GF-D8 (cell line): ENCODE measurements at places on chromosomes 3 and 15.

- no peak for DNase-seq
These were observed 101.1 kb upstream of the CCNL1 start for GRCh38 chr3:157261000-157261399.

GRCh38 chr3:43015572-43015971, 36.5 kb downstream of the GASK1A start:
- no peak for DNase-seq

- no peak for DNase-seq
These were observed 7.8 kb downstream of the SETMAR start for GRCh38 chr3:4310971-4311370.

DNA sequence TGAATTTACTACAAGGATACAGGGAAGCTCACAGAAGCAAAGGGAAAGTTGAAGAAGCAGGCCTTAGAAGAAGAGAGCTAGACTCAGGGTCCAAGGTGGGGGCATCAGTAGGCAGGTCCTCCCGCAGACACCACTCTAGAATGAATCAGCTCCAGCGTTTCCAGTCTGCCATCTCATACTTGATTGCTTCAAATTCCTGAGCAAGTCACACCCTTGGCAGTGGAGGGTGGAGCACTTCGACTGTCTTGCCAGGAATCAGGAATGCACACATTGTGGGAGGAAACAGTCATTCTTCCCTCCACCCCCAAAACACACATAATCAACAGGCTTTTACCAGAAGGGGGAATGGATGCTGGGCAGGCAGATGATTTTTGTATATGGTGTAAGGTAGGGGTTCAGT, 78.5 kb downstream of the CHCHD6 start:
- DNase-seq = no peak

DNA sequence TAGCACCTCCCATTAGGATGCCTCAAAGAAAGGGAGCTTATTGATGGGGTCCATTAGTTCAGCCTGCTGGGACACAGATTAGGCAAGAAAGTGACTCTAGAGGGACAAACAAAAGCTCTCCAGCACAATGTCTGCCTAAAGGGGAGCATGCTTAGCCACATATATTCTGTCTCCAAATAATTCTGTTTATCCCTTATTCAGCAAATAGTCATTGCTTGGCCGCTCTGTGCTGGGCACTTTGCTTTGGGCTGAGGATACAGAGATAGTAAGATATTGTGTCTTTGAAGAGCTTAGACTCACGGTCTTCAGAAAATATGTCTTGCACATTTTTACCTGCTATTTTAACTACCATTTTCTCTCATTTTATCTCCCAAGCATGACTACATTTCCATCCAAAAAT, 159.8 kb downstream of the SYNPR start:
- no peak for DNase-seq

- DNase-seq = no peak
These were observed 71.0 kb upstream of the MDFIC2 start for GRCh38 chr3:70383360-70383831.

DNA sequence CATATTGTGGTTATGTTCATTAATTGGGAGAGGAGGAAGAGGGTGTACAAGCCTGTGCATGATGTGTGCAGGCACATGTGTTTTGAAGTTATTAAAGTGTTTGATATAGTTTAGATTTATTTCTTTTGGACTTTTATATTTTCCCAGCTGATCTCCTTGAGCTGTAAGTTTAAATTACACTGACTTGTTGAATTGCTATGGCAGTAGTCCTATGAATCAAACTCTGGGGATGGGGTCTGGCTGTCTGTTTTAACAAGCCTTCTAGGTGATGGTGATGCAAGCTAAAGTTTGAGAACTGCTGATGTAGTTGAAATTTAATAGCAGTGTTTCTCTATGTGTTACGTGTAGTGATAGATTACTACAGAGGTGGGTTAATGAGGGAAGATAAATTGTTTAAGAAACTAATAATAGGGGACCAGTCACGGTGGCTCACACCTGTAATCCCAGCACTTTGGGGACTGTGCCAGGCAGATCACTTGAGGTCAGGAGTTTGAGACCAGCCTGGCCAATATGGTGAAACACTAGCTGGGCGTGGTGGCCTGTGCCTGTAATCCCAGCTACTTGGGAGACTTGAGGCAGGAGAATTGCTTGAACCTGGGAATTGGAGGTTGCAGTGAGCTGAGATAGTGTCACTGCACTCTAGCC, 7.0 kb downstream of the ARIH1 start:
- no peak for DNase-seq
